NCI-H1930 (cell line): ENCODE measurements at places on chromosomes 4 and X.

GRCh38 chrX:20595928-20596575 lies 329.3 kb upstream of the RPS6KA3 start:
- no peak for DNase-seq

DNA sequence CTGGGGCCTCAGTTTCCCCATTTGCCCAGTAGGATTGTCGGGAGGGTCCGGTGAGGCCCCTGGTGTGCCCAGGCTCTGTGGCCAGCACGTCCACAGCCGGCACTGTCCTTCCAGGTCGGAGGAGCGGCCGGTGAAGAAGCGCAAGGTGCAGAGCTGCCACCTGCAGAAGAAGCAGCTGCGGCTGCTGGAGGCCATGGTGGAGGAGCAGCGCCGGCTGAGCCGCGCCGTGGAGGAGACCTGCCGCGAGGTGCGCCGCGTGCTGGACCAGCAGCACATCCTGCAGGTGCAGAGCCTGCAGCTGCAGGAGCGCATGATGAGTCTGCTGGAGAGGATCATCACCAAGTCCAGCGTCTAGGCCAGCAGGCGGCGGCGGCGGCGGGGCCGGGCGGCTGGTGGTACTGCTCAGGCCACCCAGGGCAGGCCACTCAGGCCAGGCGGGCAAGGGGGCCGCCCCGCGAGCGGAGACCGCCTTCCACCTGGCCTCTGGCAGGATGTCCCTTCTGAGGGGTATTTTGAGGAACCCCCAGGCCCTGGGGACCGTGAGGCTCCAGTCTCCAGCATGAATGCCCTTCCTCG lies 6.7 kb downstream of the MSANTD1 start:
- no peak for DNase-seq

DNA sequence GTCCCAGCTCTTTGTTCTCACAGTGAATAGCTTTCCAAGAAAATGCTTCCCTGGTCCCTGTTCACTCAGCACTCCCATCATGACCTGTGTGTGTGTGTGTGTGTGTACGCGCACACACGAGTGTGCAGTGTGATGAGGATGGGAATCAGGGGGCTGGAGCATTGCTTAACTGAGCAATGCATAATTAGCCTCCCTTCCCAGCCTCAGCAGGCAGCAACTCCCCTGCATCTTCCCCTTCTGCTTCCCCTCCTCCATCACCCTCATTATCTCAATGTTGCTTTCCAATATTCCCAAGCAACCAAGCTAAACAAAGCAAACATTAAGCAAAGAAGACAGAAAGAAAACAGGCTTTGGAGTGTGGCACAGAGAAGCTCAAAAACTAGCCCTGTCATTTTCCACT lies 137.0 kb downstream of the RBM47 start:
- no peak for DNase-seq

- DNase-seq, result no peak
Observed at GRCh38 chrX:44747317-44747716, 96.5 kb upstream of the DUSP21 start.

GRCh38 chr4:78242071-78242470 lies 184.9 kb downstream of the FRAS1 start:
- no peak for DNase-seq

- no peak for DNase-seq
Observed at GRCh38 chr4:86759298-86759697, 89.9 kb downstream of the SLC10A6 start.

GRCh38 chrX:99010957-99011356 lies 1399.1 kb downstream of the PCDH19 start:
- no peak for DNase-seq

GRCh38 chr4:40656201-40656863 lies 26.7 kb upstream of the RBM47 start:
- DNase-seq, result no peak

DNA sequence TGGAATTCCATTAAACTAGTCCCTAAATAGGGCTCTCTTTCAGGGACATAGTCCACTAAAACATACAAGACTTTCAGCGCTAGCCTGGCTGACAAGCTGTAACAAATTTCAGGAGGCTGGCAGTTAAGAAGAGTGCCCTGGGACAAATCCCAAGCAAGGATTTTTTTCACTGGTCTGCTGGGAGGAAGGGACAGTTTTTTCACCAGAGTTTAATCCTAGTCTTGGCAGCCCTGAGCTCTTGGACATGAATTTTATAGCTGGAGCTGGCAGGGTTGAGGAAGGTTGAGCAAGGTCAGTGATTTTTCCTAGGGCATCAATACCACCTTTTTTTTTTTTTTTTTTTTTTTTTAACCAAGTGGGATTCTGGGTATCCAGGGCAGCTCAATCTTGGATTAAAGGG lies 184.4 kb downstream of the SH2D1A start:
- DNase-seq, result no peak

- no peak for DNase-seq
Observed at GRCh38 chrX:69128588-69128987, 36.7 kb downstream of the PJA1 start.

DNA sequence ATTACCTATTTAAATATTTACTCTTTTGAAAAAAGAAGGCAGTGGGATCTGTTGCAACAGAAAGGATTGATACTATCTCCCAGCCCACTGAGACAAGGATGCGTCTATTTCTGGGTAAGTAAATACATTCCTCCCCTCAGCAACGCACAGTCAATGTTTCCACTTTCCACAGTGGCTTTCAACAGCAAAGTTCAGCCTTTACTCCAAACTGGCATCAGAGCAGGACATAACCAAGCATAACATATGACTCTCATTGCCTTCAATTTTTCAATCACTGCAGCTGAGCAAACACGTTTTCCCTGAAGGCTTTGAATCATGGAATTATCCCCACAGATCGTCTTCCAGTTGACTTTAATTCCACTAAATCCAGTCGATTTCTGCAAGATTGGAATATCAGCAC lies 160.3 kb upstream of the FRG1 start:
- DNase-seq, result peak; percentile 53

DNA sequence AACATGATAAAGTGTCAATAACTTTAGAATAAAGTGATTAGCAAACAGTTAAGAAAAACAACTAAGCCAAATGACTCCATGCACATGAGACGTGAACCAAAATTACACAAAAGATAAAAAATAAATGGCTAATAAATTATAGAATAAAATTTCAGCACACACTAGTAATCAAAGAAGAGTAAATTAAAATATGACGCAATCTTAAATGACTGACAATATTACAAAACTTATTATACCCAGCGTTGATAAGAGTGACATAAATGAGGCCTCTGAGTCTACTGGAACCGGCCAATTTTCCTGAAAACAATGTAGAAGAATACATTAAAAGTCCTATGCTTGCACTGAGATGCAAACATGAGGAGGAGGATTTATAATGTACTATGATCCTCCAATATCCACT lies 187.4 kb downstream of the DHX15 start:
- no peak for DNase-seq

- DNase-seq, result no peak
Observed at GRCh38 chr4:148951346-148951745, 509.1 kb upstream of the NR3C2 start.

- DNase-seq, result no peak
Observed at GRCh38 chr4:56688094-56688647, 7.1 kb upstream of the HOPX start.

- DNase-seq, result peak; percentile 91
Observed at GRCh38 chr4:111883557-111883999, 261.7 kb upstream of the FAM241A start.

DNA sequence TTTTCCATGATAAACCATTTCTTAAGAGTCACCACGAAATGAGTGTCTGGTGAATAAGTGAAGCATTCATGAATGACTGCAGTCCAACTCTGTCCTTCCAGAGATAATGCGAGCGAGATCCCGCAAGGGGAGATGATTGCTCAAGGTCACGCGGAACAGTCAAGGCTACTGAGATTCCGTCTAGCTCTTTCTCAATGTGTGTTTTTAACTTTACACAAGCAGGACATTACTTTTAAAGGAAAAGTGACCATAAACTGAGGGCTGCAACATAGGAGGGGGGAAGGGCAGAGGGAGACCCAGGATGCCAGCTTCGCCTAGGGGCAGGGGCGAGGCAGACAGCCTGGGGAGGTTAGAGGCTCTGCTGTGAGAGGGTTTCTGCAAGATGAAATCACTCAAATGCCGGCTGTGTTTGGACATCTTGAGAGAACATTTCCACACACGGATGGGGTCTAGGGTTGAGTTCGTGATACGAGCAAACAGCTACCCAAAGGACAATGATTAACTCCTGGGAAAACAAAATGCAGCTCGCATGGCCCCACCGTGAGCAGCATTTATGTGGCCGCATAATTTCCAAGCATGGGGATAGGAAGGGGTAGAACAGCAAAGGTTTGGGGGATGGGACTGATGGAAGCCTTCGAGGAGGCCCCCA lies 23.8 kb upstream of the CCNQ start:
- no peak for DNase-seq
